ENCODE measurements at places on chromosomes 7 and 10. TPM values are rescaled to one million over a fixed set of nuclear protein-coding genes. Genes with fewer than 3 reads are reported as not detected.

CYP3A7 gene
- total RNA-seq = not detected

DGKI gene
- not detected for total RNA-seq

RBP4 gene
- not detected for total RNA-seq

GRCh38 chr10:132516771-132517725, 20.5 kb upstream of the INPP5A start:
- no peak for DNase-seq

DNA sequence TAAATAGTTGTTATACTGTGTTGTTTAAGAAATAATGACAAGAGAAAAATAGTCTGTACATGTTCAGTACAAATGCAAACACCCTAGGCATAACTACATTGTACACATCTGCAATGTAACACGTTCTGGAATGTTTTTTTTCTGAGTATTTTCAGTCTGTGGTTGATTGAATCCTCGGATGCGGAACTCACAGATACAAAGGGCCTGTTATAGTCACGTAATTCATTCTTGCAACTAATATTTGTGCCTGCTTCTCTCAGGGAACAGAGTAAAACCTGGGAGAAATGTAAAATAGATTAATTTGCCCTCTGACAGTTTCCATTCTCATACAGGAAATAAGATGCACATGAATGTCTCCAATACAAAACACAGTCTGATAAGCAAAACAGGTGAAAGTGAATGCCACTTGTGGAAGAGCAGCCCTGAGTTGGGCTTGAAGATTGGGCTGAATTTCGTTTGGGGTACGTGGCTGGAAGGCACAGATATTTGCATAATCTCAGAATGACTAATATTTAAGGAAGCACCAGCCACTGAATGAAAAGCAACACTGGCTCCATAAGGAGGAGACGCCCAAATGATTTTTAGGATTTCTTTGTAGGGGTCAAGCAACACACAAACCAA, 19.1 kb downstream of the DENND2A start:
- DNase-seq = no peak

DNA sequence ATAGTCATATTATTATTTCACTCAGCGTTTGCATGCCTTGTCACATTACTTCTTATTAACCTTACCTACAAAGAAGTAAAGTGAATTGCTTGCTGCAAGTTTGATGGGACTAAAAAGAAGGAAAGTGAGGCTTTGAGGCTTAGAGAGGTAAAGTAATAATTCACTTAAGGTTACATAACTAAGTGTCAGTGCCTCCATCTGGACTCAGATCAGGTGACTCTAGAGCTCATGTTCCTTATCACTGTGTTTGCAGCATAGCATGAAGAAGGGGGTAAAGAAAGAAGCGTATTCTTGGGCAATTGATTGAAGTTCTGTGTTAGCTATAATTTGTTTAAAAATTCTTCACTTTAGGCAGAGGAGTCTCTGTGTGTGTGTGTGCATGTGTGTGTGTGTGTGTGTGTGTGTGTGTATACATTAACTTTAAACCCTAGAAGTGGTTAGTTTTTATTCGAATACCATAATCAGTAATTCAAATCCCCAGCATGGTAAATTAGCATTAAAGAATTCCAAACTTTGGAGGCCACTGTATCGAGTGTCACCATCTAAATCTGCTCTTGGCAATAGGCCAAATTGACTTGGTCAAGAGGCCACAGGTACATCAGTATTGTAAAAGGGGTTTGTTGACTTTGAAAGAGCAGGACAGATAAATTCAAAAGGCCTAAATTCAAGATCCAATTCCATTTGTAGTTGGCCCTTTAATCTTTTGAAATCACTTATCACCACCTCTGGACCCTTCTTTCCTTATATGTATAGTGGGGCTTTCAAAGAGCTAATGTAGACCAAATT, 2.2 kb upstream of the PON3 start:
- DNase-seq = no peak

DNA sequence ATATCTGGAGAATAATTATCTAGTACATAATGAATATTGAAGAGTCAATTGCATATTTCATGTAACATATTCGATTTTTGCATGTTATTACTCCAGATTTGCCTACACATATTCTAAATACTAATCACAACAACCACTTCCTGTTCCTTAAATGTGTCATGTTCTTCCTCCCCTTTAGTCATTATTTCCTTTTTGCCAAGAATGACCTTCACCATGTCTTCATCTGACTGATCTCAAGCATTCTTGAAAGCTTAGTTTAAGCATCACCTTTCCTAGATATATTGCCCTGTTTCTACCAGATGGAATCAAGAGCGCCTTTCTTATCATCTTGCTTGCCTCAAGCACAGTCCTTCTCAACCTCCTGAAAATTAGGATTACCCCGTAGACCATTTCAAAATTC, 23.5 kb upstream of the MEOX2 start:
- no peak for DNase-seq

DNA sequence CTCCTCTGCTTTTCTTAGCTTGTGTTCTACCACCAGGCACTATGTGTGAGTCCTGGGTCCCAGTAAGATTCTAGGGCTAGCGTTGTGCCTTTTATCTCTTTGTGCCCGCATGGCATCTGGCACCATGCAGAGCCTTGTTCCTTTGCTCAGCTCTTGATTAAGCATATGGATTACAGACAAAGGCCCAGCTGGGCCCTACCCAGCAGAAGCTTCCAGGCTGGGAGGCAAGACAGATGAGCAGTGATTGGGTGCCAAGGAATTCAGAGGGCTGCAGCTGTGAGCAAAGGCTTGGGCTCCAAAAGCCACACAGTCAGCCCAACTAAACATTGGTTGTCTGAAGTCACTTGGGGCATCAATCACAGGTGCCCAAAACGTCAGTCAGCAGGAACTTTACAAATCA, 2.0 kb downstream of the ACSM6 start:
- DNase-seq = no peak

DNA sequence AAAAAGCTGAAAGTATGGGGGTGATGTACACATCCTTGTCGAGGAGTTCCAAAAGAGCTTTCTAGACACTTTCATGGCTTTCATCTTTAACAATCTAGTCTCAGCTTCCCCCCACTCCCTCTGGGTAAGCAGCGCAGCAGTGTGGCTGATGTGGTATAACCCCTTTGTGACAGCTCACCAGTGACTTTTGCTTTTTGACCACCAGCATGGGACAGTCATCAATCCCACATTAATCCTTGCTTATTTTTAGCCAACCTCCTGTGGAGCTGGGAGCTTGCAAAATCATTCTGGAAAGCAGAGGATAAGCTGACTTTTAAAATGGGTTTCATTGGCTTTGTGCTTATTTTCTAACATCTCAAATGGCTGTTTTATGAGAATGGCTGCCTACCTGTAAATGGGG, 272.7 kb downstream of the HDAC9 start:
- DNase-seq = no peak

GRCh38 chr7:142002179-142002578, 6.5 kb downstream of the MGAM start:
- no peak for DNase-seq

DNA sequence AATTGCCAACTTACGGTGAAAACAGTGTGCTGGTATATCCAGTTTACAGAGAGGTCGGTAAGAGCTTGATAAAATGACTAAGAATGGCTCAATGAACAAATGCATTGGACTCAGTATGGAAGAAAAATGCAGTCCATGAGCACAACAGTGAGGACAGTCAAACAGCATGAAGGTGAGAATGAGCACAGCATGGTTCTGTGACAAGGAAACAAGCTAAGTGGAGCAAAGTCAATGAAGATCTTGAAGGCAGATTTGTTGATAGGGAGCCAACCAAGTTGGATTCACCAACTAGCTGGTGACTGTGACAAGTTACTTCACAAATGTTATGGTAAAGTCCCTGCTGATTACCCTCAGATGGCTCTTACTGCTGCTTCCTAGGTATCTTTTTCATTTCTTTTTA, 75.9 kb downstream of the SHOC2 start:
- no peak for DNase-seq

DNA sequence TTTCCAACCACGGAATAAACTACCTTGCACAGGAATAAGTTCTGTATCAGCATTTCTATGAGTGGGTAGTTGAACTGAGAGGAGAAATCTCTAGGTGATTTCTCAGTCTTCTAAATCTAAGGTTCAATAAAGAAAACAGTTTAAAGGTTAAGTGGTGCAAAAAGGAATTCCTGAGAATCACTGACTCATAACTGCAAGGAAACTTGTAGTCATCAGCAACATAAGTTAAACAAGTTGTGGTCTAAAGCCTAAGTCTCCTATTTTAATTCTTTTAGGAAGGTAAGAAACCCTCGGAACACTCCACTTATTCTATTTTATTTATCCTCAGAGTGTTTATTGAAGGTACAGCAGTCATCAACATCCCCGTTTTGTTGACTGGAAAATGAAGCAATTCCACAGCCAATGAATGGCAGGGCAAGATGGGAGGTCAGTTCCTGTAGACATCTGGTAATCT, 92.4 kb upstream of the PIK3CG start:
- no peak for DNase-seq

GRCh38 chr10:80429521-80429973, 21.2 kb downstream of the PRXL2A start:
- DNase-seq = no peak

DNA sequence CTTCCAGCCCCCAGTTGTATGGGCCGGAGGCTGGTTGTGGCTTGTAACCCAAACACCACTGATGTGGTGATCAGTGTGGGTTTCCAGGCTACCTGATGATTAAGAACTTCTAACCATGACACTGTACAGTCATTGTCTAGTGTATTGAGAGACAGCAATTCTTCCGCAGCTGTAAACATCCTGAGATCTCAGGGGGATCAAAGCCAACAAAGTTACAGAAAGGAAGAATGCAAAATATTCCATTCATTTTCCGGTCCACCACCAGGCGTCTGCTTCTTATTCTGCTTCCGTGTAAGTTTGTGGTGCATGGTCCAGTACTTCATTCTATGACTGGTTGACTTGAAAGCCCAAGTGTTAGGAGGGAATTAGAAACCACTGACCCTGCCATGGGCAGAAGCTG, 10.3 kb upstream of the GLI3 start:
- DNase-seq = no peak

Measured in CD8-positive, alpha-beta T cell (primary cell).